Upper lobe of left lung (tissue), 6 donors: ENCODE measurements at places on chromosomes 13 and 19.
A peak's percentile ranks its signal among the peaks of the same experiment; 100 is the strongest.

GRCh38 chr13:36848199-36848982 lies 29.4 kb downstream of the RFXAP start:
- DNase-seq = no peak

DNA sequence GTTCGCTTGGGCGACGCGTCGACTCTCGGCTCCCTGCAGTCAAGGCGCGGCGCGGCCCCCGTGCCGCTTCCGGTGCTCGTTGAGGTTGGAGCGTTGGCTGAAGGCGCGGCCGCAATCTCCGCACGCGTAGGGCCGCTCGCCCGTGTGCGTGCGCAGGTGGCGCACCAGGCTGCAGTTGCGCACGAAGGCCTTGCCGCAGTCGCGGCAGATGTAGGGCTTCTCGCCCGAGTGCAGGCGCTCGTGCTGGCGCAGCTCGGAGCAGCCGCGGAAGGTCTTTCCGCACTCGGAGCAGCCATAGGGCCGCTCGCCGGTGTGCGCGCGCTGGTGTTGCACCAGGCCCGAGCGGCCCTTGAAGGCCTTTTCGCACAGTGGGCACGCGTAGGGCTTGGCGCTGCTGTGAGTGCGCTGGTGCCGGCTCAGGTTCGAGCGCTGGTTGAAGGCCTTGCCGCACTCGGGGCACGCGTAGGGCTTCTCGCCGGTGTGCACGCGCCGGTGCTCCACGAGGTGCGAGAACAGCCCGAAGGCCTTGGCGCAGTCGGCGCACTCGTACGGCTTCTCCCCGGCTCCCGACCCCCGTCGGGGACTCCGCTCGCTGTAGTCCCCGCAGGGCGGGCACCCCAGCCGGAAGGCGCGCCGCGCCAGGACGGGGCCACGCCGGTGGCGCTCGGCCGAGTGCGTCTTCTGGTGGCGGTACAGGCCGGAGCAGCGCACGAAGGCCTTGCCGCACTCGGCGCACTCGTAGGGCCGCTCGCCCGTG lies 5.3 kb upstream of the ZNF497 start:
- no peak for DNase-seq

GRCh38 chr13:114108141-114108761 lies 24.2 kb downstream of the RASA3 start:
- DNase-seq = peak; percentile 11

DNA sequence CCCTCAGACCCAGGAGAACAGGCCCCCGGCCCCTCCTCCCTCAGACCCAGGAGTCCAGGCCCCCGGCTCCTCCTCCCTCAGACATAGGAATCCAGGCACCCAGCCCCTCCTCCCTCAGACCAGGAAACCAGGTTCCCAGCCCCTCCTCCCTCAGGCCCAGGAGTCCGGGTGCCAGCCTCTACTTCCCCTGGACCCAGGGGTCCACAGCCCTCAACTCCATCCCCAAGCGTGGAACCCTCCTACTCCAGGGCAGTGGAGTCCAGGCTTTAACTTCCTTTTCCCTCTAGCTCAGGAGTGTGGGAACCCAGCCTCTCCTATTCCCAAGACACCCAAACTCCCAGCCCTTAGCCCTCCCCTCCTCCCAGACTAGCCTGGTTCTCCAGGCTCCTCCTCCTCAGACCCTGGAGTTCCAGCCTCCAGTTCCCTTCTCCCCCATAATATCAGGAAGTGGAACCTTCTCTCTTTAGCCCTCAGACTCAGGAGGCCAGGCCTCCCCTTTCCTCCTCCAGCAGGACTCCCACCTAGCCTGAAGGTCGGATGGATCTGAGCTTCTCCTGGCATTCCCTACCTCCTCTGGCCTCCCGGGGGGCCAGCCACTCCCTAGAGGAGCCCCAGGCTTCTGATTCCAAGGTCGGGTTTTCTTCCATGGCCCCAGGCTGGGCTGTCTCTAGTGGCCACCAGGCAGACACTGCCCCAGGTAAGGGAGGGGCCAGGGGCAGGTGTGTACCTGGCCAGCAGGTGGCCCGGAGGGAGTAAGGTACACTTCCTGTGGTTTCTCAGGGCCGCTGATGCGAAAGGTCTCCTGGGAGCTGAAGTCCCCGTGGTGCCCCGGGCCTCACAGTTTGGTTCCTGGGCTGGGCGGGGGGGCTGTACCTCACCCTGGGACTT lies at the start of gene TMC4:
Gene TMC4 (minus strand): TSS at position 690 of the 888 bp plus-strand sequence. CDS start 43 bp downstream, at position 647.
- no peak for DNase-seq

GRCh38 chr19:39590265-39590664 lies 12.1 kb upstream of the LGALS13 start:
- no peak for DNase-seq

GRCh38 chr19:19427302-19427701 lies 21.8 kb downstream of the GATAD2A start:
- no peak for DNase-seq

GRCh38 chr13:27765650-27766049 lies 26.6 kb upstream of the GSX1 start:
- no peak for DNase-seq

- DNase-seq = no peak
These were observed 14.1 kb downstream of the IZUMO4 start for GRCh38 chr19:2110822-2111221.

DNA sequence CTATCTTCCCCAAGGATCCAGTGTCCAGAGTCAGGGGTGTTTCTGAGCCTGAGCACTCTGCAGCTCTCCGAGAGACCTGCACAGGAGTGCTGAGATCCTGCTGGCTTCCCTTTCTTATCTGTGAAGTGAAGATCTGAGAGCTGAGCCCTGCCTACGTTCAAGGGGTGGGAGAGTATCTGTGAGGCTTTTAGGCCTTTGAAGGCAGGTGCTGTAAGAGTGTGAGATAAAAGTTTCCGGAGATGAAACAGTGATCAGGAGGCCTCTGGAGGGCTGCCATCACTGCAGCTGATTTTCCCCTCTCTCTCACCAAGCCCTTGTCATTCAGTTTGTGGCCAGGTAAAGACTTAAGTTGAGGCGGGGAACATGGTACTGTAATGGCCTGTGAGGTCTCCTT lies 83.1 kb downstream of the AKAP11 start:
- no peak for DNase-seq

DNA sequence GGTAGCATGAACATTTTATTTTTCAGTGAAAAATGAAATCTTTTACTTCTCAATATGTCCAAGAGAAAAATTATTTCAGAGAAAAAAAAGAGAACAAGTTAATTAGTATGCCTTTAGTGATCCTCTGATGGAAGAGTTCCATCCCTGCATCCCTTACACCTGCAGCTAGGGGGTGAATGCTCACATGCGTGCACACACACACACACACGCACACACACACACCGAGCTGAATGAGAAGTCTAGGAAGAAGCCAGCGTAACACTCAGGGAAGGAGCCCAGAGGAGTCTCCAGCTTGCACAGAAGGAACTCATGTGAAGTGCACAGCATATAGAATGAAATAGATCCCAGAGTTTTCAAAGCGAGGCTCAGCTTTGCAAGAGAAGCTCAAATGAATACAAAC lies 510.5 kb downstream of the IRS2 start:
- no peak for DNase-seq

GRCh38 chr19:55443045-55443823 lies at the start of gene SHISA7:
TSS of gene SHISA7 (minus strand) at chr19:55443300. CDS start at chr19:55442863, 437 bp downstream.
- DNase-seq = no peak

- DNase-seq = no peak
These were observed 113.9 kb downstream of the LRCH1 start for GRCh38 chr13:46666727-46667456.

GRCh38 chr13:73057284-73058063 lies 1.3 kb upstream of the KLF5 start:
- DNase-seq = no peak

GRCh38 chr13:77521595-77522367 lies 13.7 kb upstream of the SCEL start:
- peak; percentile 83 for DNase-seq

DNA sequence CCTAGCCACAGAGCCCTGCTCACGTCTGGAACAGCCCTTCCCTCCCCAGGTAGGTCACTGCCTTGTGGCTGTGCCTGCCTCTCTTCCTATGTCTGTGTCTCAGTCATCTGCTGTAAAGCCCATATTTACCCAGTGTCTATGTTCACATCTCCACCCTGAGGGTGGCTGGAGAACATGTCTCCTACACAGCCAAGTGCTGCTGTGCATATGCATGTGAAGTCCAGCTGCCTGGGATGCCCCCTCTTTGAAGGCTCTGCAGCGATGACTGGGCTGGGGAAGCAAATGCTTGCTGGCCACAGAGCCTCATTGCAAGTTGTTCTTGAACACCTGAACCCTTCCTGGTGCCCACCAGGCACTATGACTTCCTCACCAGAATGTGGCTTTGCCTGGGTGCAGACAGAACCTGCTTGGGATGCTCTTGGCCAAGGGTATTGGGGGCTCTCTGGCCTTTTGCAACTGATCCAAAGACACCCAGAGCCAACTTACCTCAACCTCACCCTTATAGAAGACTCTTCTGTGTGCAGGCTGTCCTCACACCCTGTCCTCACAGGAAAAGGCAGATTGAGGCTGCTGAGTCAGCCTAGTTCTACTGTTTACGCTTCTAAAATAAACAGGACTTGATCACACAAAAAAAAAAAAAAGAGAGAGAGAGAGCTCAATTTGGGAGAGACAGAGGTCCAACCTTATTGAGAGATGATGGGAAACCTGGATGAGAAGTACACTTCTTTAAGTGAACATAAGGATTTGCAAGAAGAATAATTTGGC lies 26.5 kb downstream of the MRPL57 start:
- no peak for DNase-seq

- DNase-seq = no peak
These were observed 43.4 kb upstream of the MAP3K10 start for GRCh38 chr19:40147693-40148347.

DNA sequence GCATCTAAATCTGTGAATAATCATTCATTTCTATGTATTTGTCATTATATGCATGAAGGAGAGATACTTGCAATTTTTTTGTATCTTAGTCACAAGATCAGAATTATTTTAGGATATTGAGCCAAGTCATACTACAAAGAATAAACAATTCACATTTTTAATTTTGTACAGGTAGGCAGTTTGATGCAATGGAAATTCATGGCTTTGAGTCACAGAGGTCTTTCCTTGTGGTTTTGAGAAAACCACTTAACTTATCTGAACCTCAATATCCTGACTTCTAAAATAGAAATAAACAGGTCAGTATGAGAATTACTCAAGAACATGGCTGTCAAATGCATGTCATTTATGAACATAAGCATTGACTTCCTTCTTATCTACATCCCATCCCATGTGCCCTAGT lies 221.4 kb upstream of the SLC10A2 start:
- no peak for DNase-seq

DNA sequence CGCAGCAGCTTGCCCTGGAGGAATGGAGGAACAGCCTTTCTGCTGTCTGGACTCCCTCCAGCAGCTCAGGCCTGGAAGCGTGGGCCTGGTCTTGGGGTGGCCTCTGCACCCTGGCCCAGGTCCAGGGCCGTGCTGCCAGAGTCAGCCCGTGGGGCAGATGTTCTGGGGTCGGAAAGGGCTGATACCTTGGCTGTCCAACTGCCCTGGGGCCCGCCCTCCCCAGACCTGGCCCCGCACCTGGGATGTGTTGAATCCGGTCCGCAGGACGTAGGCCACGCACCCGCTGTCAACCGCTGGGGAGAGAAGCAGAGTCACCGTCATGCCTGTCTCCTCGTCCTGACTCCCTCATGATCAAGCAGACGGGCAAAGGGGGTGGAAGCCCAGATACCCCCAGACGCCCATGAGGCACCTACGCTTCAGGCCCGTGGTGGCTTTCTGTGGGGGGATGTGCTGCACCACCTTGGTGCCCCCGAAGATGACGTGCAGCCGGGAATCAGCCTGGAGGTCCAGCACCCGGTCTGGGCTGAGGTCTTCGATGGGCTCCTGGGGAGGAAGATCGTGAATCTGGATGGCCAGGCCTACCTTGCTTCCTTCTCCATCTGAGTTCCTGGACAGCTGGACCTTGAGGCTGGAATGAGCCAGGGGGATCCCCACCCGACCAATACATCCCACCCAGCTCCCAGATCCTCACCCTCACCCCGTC lies 7.7 kb downstream of the ATP13A1 start:
- peak; percentile 69 for DNase-seq

GRCh38 chr13:78630511-78630910 lies 27.2 kb upstream of the POU4F1 start:
- no peak for DNase-seq

DNA sequence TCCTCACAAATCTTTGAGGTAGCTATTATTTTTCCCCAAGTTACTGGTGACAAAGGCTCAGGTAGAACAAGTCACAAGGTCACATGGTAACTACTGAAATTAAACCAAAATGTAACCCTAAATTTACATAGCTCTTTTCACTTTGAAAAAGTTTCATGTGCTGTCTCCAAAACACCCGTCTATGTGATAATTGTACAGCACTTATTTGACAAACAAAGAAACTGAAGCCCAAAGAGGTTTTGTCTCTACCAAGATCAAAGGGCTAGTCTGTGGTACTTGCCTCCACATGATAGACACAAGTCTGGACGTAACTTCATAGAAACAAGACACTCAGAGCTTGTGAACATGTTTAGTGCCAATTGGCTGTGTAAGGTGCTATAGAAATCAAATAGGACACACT lies 108.3 kb downstream of the SACS start:
- no peak for DNase-seq

- DNase-seq = no peak
These were observed 252.1 kb downstream of the DCLK1 start for GRCh38 chr13:35879111-35879510.

DNA sequence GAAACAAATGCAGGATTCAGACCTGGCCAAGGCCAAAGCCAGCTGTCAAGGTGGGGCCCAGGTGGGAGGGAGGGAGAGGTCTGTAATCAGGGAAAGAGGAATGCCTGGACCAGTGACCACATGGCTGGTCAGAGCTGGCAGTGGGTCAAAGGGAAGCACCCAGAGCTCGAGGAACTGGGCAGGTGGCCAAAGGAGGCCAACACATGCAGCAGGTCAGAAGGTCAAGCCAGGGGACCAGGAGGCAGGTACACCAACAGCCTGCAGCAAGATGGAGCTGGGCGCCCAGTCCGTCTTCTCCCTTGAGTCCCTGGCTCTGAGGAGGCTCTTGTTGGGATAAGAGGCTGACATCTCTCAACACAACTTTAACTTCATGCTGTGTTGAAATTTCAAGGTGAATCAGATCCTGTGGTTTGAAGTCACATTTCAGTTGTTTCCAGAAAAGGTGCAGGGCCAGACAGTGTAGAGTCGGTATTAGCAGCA lies 17.1 kb downstream of the GPATCH1 start:
- no peak for DNase-seq

GRCh38 chr19:2207008-2207407 lies 29.1 kb downstream of the PLEKHJ1 start:
- peak; percentile 58 for DNase-seq

GRCh38 chr19:55206664-55207500 lies 2.4 kb downstream of the PTPRH start:
- DNase-seq = peak; percentile 84

DNA sequence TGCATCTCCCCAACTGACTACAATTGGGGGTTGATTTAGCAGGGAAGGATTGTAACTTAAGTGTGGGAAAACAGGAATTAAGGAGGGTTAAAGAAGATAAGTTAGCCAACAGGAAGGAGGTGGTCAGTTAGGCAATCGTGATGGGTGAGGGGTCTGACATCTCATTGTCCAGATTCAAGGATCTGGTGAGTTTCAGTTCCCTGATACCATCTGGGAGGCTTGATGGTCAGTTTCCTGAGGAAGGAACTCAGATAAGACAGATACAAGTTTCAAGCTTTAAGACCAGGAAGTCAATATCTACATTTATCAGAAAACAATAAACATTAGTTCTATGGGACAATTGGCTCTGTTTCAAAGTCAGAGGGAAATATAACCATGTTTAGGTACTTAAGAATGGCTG lies 601.8 kb downstream of the SLITRK6 start:
- DNase-seq = no peak
